ENCODE measurements at places on chromosomes 2 and 18.

- DNase-seq, result peak; percentile 56
These were observed 9.4 kb upstream of the IL1RL1 start for GRCh38 chr2:102301867-102302362.

- DNase-seq, result no peak
These were observed 259.7 kb downstream of the TCF4 start for GRCh38 chr18:55328301-55328700.

DNA sequence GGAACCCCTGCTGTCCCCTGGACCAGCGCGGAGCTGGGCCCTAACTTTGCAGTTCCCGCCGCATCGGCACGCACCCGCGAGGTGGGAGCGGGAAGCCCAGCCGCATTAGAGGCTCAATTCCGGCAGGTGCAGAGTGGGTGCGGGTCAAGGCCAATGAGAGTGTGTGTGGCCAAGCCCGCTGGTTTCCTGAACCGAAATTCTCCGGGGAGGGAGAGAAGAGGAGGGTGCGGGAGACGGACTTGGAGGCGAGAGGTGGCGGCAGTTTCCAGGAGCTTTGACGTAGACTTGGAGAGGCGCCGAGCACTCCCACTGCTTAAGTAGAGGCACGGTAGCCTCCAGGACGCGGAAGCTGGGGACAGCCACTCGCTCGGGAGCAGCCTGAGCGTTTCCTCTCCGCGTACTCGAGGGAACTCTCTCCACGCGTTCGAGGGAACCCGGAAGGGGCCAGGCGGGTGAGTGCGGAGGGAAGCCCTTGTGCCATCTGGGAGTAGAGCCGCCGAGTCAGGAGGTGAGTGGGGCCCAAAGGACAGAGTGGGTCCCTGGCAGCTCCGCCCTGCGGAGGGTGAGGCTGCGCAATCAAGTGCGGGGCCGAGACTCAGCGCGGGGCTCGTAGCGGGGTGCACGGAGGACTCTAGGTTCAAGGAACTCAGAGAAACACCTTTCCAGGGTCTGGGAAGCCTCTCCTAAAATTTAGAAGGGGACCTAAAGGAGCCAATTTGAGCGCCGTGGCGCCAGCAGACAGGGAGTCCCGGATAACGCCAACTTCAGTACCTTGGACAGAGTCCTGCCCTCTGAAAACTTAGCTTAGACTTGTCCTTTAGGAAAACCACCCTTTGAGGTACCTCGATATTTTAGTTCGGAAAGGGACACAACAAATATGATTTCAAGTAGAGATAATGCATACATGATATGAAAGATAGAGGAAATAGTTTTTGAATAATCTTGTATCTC, at the start of gene FAM237A:
TSS of gene FAM237A (plus strand) at position 413 of the 951 bp plus-strand sequence. CDS start 1,750 bp downstream, outside the sequence.
- no peak for DNase-seq

- DNase-seq, result no peak
These were observed 14.8 kb upstream of the SLC66A3 start for GRCh38 chr2:11140492-11140891.

DNA sequence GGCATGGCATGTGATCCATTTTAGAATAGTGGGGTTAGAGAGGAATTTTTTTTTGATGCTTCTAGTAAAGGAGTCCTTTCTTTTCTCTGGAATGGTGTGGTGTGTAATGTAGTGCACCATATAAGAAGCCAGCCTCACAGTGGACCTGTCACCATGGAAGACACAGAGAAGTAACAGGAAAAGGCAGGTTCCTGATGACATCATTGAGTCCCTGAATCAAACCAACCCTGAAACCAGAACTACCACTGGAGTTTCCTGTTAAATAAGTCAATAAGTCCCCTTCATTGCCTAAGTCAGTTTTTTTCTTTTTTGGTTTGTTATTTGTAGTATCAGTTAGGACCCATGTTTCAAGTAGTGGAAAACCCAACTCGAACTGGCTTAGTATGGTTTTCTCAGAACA, 11.9 kb downstream of the ADCYAP1 start:
- no peak for DNase-seq

GRCh38 chr2:230269715-230270114, 44.2 kb downstream of the SP140 start:
- DNase-seq, result no peak

GRCh38 chr2:233080836-233081229, 20.7 kb downstream of the INPP5D start:
- no peak for DNase-seq

GRCh38 chr2:3847397-3848052, 144.2 kb downstream of the DCDC2C start:
- DNase-seq, result no peak
